Activated CD8-positive, alpha-beta memory T cell treated with anti-CD3 and anti-CD28 coated beads for 48 hours (primary cell): ENCODE measurements at places on chromosomes 3 and 15.

DNA sequence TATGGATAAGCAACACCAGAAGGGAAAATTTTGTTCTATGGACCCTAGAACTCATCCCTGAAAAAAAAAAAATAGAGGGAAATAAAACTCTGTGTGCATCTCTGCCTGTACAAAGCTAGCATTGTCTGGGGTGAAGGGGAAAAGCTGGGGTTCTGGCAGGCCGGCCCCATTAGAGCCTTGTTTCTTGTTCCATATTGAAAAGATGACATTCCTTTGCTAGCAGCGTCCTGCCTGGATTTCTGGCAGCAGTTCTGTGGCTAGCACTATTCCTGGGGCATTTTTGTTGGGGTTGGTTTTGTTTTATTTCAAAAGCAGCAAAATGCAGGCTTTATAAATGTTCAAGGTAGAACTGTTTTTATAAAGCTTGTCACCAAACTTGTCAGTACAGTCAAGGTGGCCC lies 45.2 kb downstream of the RARB start:
- no peak for DNase-seq

- no peak for DNase-seq
Observed at GRCh38 chr3:118487734-118488133, 546.9 kb downstream of the IGSF11 start.

- DNase-seq, result no peak
Observed at GRCh38 chr3:183317271-183317670, 64.2 kb downstream of the B3GNT5 start.

GRCh38 chr15:64100958-64101357 lies 5.2 kb downstream of the SNX1 start:
- no peak for DNase-seq

- peak; percentile 10 for DNase-seq
Observed at GRCh38 chr3:184636741-184637316, 75.0 kb downstream of the MAGEF1 start.

DNA sequence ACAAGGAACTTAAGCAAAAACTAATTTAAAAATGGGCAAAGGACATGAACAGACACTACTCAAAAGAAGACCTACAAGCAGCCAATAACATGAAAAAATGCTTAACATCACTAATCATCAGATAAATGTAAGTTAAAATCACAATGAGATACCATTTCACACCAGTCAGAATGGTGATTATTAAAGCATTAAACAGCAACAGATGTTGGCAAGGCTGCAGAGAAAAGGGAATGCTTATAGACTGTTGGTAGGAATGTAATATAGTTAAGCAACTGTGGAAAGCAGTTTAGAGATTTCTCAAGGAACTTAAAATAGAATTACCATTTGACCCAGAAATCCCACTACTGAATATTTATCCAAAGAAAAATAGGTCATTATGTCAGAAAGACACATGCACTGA lies 482.2 kb downstream of the SQOR start:
- DNase-seq, result no peak

DNA sequence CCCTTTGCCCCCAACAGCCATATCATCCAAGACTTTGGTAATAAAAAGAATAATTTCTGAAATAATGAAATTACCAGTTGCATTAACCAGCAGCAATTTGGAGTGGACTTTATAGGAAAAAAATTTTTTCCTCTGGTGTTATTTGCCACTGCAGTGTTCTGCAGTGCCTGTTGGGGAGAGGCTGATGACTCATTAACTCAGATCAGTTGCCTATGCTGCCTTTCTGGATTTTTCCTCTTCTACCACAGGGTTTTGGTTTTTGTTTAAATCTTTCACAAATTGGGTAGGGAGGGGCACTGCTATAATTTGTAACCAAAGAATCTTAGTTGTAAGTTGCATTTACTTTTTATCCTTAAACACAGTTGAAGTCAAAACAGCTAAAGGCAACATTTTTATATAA lies 22.7 kb downstream of the ATP6V1A start:
- DNase-seq, result no peak

GRCh38 chr3:118540826-118541225 lies 493.8 kb downstream of the IGSF11 start:
- no peak for DNase-seq

GRCh38 chr15:78052001-78052401 lies 25.5 kb downstream of the TBC1D2B start:
- no peak for DNase-seq

GRCh38 chr3:124256599-124256998 lies 264.7 kb upstream of the ROPN1 start:
- no peak for DNase-seq

GRCh38 chr3:100697172-100697571 lies 12.1 kb upstream of the TFG start:
- no peak for DNase-seq

DNA sequence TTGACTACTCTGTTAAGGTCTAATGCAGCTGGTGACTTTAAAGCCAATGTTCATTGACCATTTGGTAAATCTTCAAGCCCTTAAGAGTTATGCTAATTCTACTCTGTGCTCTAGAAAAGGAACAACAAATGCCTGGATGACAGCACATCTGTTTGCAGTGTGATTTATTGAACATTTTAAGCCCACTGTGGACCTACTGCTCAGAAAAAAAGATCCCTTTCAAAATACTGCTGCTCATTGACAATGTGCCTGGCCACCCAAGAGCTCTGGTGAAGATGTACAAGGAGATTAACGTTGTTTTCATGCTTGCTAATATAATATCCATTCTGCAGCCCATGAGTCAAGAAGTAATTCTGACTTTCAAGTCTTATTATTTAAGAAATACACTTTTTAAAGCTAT lies 110.8 kb downstream of the TBC1D5 start:
- no peak for DNase-seq

GRCh38 chr15:99130765-99131440 lies 26.0 kb downstream of the SYNM start:
- DNase-seq, result no peak

GRCh38 chr3:30098653-30099455 lies 507.5 kb upstream of the TGFBR2 start:
- no peak for DNase-seq

DNA sequence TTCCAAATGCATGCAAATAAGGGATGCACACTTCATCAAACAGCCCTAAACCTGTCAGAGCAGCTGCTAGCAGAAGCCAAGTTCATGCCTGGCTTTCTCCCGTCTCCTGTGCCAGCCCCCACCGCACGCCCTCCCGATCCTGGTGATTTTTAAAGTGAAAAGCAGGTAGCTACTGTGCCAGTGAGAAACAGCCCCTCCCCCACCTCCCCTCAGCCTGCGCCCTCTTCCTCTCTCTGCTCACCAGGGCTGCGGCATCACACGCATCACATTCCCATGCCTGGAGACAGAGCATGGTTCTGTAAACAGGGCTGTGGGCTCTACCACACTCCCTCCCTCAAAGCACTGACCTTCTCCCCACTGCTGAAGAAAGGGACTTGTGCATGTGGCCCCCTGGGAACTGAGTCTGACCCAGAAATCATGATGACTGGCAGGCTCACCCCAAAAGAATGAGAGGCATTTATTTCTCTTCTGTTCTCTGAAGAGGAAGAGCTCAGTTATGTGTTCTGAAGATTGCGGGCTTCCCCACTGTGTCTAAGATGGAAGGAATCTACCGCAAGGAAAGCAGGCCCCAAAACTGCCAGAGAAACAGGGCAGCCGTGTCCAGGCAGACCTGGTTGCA lies 14.5 kb upstream of the SLC6A1 start:
- DNase-seq, result no peak

GRCh38 chr15:32943711-32944110 lies 225.9 kb downstream of the GREM1 start:
- DNase-seq, result no peak

DNA sequence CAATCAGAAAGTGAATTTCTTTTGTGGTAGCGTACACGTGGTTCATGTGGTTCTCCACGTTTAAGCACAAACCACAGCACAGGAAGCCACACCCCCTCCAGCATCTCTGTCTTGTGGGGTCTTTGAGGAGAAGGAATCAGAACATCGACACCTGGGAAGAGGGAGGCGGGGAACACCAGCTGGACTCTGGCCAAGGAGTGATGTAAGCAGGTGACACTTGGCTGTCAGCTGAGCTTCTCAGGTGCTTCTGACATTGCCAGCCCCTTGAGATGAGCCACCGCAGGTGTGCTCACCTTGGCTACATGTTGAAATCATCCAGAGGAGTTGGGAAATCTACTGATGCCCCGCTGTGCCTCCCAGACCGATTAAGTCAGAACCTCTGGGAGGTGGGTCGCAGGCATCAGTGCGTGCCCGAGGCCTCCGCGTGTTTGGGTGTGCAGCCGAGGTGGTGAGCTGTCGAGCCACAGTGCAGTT lies 85.0 kb downstream of the FAM81A start:
- no peak for DNase-seq

GRCh38 chr3:4571690-4572334 lies 78.7 kb downstream of the ITPR1 start:
- no peak for DNase-seq

GRCh38 chr3:171954690-171955383 lies 84.5 kb upstream of the FNDC3B start:
- DNase-seq, result no peak

GRCh38 chr15:44414001-44414400 lies 13.4 kb upstream of the CTDSPL2 start:
- no peak for DNase-seq

GRCh38 chr3:190318666-190319065 lies 3.6 kb downstream of the CLDN1 start:
- DNase-seq, result no peak

DNA sequence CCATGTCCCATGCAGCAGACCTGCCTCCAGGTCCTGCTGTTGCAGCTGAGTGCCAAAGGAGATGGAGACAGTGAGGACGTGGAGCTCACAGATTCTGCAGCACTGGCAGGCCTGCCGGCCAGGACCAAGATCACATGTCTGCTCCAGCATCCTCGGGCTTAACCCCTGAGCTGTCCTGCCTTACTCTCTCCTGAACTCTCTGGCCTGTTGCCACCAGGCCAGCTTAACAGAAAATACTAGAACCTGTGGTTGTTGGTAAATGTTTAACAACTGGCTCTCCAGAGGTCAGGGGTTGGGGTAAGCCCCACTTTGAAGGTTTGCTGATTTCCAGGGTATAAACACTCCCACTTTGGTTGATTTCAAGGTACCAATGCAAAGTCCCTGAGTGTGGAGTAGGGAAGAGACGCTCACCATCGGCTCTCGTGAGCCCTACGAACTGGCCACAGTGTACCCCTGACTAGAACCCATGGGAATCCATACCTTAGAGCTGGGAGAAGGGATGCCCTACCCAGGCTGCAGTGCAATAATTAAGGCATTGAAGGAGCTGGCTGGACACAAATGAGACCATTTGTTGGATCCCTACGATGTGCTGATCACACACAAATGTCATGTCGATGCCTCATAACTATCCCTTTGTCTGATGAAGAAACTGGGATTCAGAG lies 147.9 kb downstream of the OR4M2 start:
- DNase-seq, result no peak

GRCh38 chr3:99683876-99684275 lies 45.5 kb downstream of the COL8A1 start:
- DNase-seq, result no peak

GRCh38 chr3:40608091-40608490 lies 83.3 kb downstream of the ZNF621 start:
- DNase-seq, result no peak

DNA sequence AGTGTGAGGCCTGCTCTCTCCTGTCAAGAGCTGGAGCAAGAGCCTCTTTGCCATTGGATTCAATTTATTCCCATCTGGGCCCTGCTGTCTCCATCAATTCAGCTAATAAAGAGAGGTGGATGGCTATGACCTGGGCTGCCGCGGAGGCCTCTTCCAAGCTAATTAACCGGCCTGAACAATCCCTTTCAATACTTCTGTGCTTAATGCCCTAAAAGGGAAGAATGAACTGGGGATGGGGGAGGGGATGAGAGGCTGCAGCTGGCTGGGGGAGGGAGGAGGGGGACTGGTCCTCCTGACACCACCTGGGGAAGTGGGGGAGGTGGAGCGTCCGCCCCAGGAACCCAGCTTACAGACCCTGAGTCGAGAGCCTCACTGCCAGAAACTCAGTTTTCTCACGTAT lies 33.4 kb upstream of the PRR23E start:
- no peak for DNase-seq

DNA sequence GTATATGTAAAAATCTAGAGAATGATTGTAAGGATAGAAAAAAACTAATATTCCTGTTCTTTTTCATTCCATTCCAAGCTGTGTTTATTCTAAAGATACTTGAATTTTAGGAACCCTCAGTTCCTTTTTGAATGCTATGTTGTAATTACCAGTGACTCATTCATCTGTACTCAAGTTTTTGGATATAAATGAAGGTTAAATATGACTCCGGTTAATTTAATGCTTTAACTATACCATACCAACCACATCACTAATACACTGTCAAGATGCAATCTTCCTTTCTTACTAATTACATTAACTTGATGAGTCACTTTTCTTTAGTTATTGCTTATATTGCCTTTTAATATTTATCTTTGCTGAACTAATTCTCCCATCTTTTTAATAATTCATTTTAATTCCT lies 68.8 kb upstream of the ZNF148 start:
- no peak for DNase-seq

DNA sequence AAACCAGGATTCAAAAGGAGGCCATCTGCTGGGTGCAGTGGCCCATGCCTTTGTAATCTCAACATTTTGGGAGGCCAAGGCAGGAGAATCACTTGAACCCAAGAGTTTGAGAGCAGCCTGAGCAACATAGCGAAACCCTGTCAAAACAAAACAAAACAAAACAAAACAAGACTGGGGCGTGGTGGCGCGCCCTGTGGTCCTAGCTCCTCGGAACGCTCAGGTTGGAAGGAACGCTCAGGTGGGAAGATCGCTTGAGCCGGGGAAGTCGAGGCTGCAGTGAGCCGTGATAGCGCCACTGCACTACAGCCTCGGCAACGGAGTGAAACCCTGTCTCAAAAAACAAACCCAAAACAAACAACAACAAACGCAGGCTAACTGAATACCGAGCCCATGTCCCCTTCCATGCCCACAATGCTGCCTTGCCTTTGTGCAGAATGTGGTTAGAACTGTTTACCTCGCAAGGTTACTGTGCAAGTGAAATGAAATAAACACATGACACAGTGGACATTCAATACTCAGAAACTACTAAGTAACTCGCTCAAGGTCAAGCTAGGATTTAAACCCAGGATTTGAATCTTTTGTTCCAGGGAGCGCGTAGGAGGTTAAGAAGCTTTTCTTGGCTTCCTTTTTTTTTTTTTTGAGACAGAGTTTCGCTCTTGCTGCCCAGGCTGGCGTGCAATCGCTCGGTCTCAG lies 766 bp upstream of the EMC4 start:
- DNase-seq, result no peak

DNA sequence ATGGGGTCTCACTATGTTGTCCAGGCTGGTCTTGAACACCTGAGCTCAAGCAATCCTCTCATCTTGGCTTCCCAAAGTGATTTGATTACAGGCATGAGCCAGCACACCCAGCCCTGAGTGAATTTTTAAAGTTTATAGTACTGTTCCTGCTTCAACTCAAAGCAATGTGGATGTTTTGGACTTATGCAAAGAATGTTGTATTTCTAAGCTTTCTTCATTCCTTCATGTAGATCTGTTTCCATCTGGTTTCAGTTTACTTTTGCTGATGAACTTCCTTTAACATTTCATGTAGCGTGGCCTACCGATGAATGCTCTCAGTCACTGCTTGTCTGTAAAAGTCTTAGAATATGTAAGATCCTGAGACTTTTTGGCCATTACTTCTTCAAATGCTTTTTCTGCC lies 23.2 kb downstream of the NRG4 start:
- DNase-seq, result no peak
